Right hindlimb (tissue), 1 donor: ENCODE measurements at places on chromosomes 2 and 18.

GRCh38 chr2:60297296-60298005 is 256.0 kb downstream of the BCL11A start:
- DNase-seq, result no peak

- DNase-seq, result no peak
Measured at GRCh38 chr18:63908858-63909257, 1.1 kb downstream of the SERPINB10 start.

DNA sequence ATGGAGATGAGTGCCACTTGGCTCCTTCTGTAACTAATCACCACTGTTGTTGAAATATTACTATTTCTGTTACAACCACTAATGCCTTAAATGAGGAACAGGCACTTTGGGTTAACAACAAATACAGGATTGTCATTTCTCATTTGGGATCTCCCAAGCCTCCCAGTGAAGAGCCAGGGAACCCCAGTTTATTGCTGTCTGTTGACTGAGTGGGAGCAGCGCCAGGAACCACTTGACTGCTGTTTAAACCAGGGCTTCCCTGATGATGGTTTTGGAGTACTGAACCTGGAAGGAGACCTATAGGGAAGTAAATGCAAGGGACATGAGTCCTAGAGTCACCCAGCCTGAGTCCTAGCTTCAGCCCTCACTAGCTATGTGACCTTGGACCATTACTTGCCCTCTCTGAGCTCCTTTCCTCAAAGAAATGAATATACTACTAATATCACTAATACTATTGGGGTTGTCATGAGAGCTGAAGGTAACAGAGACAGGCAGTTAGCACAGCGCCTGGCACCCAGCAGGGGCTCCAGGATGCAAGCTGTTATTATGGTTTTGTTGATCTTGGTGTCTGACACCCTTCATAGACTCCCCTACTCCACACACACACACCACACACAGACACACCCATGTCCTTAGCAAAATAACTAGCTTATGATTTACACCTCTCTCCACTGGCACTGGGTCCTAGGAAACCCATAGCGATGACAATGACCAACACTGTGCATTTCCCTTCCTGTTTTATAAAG is 104.2 kb upstream of the FZD7 start:
- no peak for DNase-seq

- peak; percentile 29 for DNase-seq
Measured at GRCh38 chr2:110157153-110157793, 41.7 kb upstream of the MALL start.

DNA sequence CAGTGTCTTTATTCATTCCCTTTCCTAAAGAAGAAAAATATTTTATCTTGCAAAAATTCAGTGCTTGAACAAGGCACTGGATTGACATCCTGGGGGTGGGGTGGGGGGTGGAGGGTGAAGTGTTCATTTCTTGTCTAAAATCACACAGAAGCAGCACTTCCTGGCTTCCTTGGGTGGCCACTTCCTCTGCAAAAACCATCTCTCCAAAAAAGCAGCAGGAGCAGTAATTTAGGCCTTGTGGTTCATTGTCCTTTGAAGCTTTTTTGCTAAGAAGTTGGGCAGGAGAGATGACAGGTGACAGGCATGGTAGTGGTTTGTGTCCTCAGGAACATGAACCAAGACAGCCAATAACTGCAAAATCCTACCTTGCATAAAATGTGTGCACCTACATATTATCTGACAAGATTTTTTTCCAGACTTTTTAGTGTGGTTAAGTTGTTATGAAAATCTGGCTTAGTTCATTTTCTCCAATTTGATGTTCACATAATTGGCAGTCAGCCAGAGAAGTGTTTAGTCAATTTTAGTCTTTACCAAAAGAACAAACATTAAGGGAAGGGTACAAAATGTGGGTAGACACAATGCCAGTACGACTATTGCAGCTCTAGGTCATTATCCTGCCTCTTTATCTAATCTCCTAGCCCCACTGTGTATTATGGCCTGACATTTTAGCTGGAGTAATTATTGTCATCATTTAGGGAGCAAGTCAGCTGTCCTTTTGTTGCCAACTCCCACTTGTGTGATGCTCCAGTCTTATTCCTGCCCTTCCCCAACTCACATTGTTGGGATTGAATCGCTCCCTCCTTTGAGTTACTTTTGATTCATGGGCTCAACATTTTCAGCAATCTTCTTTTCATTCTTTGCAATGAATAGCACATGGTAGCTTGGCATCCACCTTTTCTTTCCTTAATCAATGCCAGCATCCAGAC is 177.2 kb downstream of the MYO3B start:
- DNase-seq, result no peak

- DNase-seq, result no peak
Measured at GRCh38 chr2:188078534-188078933, 213.1 kb upstream of the GULP1 start.

DNA sequence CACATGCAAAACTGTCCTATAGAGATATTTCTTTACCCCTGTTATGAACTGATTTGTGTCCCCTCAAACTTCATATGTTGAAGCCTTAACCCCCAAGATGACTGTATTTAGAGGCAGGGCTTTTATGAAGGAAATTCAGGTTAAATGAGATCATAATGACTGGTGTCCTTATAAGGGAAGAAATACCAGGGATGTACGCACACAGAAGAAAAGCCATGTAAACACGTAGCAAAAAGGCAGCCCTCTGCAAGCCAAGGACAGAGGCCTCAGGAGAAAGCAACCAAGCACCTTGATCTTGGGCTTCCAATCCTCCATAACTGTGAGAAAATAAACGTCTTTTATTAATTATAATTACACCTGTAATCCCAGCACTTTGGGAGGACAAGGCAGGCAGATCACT is 101.3 kb upstream of the NDUFV2 start:
- DNase-seq, result no peak

DNA sequence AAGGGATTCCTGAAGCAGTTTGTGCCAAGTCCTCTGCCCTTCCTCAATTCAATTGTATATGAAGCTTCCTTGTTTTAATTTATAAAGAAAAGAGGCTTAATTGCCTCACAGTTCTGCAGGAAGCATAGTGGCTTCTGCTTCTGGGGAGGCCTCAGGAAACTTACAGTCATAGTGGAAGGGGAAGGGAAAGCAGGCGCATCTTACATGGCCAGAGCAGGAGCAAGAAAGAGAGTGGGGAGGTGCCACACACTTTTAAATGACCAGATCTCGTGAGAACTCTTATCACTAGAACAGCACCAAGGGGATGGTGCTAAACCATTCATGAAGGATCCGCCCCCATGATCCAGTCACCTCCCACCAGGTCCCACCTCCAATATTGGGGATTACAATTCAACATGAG is 114.2 kb downstream of the SGPP2 start:
- DNase-seq, result no peak

DNA sequence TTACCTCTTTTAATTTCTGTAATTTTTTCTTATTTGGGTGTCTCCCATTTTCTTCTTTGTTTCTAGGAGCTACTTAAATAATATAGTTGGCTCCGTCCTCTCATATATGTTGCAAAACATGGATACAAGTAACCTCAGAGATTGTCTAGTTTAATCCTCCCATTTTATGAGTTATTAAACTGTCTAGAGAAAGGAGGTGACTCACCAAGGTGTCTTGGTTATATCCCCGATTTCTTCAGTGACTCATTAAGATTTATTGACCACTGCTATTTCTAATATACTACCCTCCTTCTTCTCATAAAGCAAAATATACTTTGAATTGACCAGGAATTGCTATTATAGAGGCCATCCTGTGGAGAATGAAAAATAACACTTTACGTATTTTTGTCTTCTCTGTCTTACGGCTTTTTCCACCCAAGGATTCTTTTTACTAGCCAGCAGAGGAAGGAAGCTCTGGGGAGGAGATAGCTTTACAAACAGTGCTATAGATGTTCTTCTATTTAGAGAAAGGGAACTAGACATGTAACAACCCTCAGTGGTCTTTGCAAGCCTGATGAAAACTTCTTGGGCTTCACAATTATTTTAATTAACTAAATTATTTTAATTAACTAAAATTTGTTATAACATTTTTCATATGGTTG is 300.4 kb upstream of the TNP1 start:
- DNase-seq, result no peak

DNA sequence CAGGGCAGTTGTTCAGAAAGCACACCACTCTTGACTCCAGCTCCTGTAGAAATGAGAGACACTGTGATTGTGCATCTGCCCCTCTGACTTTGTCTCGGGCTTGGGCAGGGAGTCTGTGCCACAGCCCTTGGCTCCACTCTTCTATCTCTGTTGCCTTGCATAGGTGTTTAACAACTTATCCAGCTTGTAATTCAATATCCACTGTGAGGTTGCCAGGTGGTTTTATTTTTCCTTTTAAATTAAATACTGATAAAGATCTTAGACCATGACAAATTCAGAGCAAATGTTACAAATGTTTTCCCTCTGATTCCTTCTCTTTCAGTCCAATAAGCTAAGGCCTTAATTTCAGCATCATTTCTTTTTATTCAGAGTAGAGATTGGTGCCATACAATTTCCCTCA is 421.7 kb downstream of the STK39 start:
- no peak for DNase-seq

DNA sequence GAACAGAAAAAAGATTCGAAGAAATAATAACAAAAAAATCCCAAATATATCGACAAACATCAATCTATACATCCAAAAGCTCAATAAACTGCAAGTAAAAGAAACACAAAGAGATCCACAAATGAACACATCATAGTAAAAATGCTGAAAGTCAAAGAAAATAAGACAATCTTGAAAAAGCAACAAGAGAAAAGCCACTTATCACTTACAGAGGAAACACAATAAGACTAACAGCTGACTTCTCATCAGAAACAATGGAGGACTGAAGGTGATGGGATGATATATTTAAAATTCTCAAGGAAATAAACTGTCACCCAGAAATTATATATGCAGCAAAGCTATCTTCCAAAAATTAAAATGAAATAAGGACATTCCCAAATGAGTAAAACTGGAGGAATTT is 140.3 kb downstream of the NDUFA10 start:
- DNase-seq, result no peak

- no peak for DNase-seq
Measured at GRCh38 chr2:28250006-28250405, 142.7 kb upstream of the FOSL2 start.

- DNase-seq, result peak; percentile 33
Measured at GRCh38 chr2:235468978-235469655, 24.7 kb upstream of the AGAP1 start.

DNA sequence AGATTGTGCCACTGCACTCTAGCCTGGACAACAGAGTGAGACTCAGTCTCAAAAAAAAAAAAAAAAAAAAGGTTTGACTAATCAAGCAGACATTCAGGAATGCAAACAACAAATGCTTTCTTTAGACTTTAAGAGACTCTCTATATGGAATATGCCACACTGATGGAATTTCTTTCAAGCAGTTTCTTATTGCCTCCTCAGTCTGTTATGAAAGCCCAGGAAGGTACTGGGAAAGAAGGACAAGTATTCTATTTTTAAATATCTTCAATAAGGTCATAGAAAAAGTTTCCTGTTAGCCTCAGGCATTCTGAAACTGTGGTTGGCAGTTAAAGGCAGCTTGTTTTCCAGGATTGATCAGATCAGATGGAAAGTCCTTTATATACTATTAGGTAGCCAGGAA is 241.6 kb downstream of the PIK3C3 start:
- DNase-seq, result no peak

DNA sequence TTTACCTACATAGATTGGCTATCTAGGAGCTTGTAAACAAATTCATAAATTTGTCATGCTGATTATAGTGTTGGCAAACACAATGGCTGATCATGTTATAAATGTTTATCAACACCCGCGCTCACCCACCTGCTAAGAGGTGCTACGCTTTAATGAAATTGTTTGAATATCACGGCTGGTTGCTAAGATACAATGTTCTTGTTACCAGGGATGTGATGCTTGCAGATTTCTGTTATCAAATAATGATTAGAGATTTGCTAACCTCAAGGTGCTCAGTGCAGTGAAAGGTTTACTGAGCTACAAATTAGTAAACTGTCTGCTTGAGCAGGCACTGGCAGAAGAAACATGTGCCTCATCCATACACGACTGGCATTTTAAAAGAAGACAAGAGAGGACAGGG is 160.0 kb upstream of the ZEB2 start:
- no peak for DNase-seq

DNA sequence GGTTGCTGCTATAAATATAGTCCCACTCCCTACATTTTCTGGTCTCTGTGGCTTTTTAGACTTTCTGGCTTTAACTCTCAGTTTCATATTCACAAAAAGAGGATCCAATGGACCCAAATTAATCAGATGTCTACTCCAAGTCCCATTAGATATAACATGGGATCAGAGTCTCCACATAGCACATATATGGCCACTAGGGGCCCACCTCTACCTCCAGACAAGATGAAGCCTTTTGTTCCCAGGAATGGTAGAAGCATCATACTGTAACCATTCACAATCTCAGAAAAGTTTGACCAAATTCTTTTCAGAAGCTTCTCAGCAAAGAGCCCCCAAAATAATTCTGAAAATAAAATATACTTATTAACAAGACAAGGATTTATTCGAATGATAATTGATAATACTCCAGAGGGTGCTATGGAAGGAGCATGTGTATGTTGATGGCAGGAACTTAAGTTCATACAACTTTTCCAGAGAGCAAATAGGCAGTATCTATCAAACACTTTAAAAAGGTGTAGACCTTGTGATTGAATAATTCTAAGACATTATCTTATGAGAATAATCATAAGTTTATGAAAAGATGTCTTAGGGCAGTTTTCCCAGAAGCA is 382.3 kb upstream of the CRIM1 start:
- no peak for DNase-seq

GRCh38 chr2:46812361-46813019 is 103.1 kb downstream of the MCFD2 start:
- DNase-seq, result peak; percentile 85

DNA sequence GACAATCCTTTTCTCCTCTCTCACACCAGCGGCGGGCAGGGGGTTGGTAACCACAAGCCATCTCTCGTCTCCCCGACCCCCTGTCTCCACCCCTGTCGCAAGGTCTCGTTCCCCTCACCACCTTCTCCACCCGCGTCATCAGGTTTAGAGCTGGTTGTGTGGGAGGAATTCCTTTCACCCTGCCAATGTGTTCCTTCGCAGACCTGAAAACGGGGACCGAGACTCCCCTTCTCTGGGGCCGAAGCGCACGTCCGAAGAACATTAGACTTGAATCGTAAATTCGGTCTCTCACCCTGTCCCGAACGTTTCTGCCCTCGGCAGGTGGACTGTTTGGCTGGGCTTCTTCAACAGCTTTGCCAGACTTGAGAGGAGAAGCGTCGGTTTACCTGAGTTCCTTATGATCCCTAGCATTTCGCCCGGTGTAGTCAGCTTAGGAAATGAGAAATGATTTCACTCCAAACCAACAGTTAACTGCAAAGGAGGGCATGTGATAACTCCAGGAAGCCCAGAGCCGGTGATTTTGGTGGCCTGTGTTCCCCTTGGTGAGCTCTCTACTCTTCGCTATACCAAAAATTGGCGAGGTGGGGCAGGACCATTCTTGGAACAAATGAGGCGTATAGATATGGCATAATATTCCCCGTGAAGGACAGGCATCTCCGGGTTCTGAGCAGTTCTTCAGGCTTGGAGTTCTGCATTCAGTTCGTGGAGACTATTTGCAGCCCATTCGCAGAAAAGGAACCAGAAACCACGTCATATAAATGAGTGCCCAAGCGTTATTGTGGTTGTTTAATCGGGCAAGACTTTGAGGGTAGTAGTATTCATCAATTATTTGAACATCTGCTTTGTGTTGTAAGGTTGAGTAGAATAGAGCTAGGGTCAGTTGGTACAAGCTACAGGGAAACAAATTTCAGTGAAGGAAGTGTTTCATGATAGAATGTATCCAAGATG is 694 bp downstream of the CFAP36 start:
- DNase-seq, result no peak
